Central memory CD8-positive, alpha-beta T cell (primary cell): ENCODE measurements at places on chromosomes 13 and 19.

GRCh38 chr19:20414120-20414519, 151.5 kb downstream of the ZNF737 start:
- DNase-seq: no peak

GRCh38 chr13:73480779-73481559, 422.2 kb downstream of the KLF5 start:
- no peak for DNase-seq

GRCh38 chr13:99970651-99971575, 654 bp downstream of the ZIC5 start:
- DNase-seq: no peak

DNA sequence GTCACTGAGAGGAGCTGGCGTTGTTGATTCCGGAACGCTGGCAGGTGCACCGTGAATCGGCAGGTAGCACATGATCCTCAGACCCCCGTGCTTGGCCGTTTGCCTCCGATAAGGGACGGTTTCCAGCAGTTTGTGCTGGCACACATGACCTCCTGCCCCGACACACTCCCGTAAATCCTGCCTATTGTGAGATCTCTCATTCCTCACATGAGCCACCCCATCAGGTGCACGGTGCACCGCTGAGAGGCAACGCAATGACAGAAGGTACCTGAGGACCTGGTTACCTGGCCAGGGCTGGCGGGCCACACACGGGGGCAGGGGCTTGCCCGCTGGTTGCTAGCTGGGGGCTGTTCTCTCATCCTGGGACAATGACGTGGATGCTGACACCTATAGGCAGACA, 2.1 kb upstream of the ADPRHL1 start:
- no peak for DNase-seq

GRCh38 chr13:114099191-114099590, 33.2 kb downstream of the RASA3 start:
- DNase-seq: no peak

DNA sequence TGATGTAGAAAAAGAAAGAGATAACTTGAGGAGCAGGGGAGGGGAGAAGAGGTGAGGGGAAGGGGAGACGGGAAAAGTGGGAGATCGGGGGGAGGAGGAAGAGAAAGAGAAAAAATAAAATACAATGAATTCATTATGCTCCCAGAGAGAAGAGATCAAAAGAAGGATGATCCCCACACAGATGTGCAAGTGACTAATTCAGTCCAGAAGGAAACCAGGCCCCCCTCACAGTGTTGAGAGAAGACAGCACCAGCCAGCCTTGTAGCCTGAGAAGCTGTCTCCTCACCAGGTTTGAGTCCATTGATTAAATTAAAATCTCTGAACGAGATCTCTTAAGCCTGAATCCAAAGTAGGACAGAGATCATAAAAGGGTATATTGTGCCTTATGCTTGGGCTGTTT, 333.7 kb upstream of the NBEA start:
- DNase-seq: no peak

DNA sequence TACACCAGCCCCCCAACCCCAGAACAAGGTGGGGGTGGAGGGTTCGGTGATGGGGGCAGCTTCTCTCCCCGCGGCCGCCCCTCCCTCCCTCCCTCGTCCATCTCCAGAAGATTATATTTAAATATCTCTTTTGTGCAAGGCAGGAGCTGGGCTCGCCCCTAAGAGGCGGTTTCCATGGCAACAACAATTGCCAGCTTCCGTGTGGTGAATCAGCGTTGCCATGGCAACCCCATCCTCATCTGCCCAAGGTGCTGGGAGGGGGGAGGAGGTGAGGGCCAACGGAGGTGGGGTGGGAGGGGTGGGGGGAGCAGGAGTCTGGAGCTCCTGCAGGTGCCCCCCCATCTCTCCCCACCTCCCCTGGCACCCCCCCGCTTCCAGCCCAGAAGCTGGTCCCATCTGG, 46.4 kb downstream of the CELF5 start:
- no peak for DNase-seq

- DNase-seq: no peak
Measured at GRCh38 chr19:13978351-13979243, 26.3 kb downstream of the DCAF15 start.

DNA sequence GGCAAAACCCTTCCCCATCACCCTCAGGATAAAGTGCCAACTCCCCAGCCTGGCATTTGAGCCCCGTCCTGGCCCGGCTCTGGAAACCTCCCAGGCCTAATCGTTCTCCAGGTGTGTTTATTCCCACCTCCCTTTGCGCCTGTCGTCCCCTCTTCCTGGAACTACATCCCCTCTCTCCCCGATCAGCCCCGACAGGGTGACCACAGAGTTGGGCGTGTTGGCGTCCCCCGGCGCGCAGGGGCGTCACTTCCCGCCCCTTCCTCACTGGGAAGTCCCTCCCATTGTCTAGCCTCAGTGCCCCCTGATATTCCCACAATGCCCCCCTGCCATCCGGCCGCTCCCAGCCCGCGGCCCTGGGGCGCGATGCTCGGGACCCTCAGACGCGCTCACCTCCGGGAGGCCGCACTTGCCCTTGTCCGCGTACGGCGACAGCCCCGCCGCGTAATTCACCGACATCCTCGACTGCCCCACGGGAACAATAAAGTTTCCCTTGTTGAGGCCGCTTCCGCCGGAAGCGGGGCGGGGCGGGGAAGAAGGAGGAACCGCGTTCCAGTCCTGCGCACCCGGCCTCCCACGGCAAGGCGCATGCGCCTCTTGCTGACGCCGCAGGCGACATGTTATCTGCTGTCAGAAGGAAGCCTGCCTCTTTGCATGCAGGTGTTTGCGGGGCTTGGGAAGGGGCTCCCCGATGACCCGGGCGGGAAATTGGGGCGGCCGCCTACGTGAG, at the start of the genes ANKRD24 and SIRT6:
Gene ANKRD24 (plus strand): TSS at position 606 of the 727 bp plus-strand sequence. CDS start 3,737 bp downstream, outside the sequence.
Gene SIRT6 (minus strand): TSS at position 480 of the 727 bp plus-strand sequence. CDS start 24 bp downstream, at position 456.
- DNase-seq: peak; percentile 85

- no peak for DNase-seq
Measured at GRCh38 chr13:33696530-33696929, 121.4 kb upstream of the RFC3 start.

DNA sequence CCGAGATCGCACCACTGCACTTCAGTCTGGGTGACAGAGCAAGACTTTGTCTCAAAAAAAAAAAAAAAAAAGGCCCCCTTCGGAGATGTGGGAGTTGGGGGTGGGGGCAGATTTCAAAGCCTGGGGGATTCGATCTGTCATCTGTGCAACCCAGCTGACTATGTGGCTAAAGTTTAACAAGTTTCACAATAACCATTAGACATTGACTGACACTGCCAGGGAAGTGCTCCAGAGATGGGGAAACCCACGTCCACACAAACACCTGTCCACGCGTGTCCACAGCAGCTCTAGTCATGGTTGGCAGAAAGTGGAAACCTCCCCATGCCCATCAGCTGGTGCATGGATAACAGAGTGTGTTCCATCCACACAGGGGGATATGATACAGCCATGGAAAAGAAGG, 37.6 kb upstream of the HOMER3 start:
- DNase-seq: no peak

- no peak for DNase-seq
Measured at GRCh38 chr19:55691561-55692481, 16.8 kb downstream of the EPN1 start.

- DNase-seq: no peak
Measured at GRCh38 chr13:62014299-62014698, 598.6 kb upstream of the PCDH20 start.

GRCh38 chr19:8481201-8481600, 21.2 kb downstream of the PRAM1 start:
- DNase-seq: no peak

- DNase-seq: no peak
Measured at GRCh38 chr19:14021474-14021873, 6.5 kb upstream of the RLN3 start.

- no peak for DNase-seq
Measured at GRCh38 chr19:31349160-31349881, at the start of gene TSHZ3. Gene TSHZ3 (minus strand): TSS chr19:31349436. CDS start chr19:31349219, 217 bp downstream.

DNA sequence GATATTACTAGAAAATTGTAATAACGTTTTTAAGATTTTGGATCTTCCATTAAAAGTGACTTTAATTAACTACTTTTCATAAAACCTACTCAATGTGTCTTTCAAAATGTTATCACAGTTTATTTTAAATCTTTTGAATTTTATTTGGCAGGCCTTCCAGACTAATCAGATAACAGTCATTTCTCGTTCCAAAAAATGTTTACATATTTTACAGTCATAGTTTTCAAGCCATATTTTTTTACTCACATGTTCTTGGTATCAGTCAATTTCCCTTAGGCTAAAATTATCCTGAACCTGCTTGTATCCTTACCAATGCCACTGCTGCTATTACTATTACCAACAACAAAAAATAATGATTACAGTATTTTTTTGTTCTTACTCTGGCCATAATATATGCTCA, 1783.5 kb downstream of the SLITRK5 start:
- DNase-seq: no peak

GRCh38 chr13:21767032-21767431, 96.2 kb downstream of the FGF9 start:
- DNase-seq: no peak

- no peak for DNase-seq
Measured at GRCh38 chr13:82681535-82681934, 1200.7 kb downstream of the SLITRK1 start.

GRCh38 chr19:45933759-45934158, 19.2 kb upstream of the NANOS2 start:
- DNase-seq: no peak

- DNase-seq: no peak
Measured at GRCh38 chr13:98548230-98548629, 28.7 kb downstream of the STK24 start.

- DNase-seq: no peak
Measured at GRCh38 chr13:44453069-44453468, 79.4 kb downstream of the SERP2 start.

DNA sequence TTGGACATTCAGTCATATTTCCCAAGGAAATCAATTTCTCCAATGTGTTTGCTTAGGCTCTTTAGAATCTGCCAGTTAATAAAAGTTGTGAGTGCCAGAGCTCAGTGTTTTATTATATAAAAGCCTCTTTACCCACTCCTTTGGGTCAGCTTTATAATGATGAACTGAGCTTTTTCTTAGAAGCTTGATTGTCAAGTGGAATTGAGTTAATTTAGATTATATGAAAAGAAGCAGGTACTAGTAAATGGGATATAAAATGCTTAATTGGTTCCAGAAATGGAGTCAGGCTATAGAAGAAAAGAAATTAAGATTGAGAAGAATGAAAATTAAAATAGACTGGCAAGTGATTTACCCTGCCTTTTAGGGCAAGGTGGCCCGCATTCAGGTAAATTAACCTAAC, 363.2 kb downstream of the SLITRK6 start:
- no peak for DNase-seq

GRCh38 chr19:55581823-55582223, 1.2 kb upstream of the ZNF579 start:
- no peak for DNase-seq

DNA sequence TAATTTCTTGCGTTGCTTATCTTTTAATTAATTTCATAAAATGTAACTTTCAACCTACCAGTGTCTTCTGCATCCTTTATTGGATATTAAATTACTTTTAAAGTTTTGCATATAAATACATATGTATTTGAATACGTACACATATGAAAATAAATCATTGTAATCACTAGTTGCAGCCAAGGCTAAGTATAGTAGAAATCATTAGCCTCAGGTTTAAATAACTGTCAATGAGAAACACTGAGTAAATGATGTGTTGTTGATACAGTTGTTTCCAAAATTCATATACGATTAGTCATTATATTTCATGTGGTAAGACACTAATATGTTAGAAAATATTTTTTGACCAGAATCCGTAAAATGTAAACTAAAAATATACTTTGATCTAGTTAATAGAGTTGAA, 1267.1 kb upstream of the PCDH20 start:
- DNase-seq: no peak

- no peak for DNase-seq
Measured at GRCh38 chr13:31627097-31627845, 112.1 kb upstream of the RXFP2 start.

DNA sequence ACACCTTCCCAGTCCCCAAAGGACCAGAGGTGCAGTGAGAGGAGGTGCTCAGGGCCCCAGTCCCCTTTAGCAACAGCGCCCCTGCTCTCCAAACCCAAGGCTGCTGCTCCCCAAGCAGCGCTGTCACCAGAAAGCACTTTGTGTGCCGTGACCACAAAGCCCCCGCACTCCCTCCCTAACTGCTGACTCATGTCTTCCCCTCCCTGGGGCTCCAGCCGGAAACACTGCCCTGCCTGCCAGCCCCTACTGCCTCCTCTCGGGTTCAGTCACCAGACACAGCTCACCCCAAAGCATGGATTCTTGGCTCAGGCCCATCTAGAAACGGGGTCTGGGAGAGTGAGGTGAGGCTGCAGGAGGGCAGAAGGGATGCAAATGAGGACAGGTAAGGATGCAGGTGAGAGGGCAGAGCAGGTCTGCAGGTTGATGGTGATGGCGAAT, 4.9 kb upstream of the TNFSF14 start:
- peak; percentile 59 for DNase-seq

DNA sequence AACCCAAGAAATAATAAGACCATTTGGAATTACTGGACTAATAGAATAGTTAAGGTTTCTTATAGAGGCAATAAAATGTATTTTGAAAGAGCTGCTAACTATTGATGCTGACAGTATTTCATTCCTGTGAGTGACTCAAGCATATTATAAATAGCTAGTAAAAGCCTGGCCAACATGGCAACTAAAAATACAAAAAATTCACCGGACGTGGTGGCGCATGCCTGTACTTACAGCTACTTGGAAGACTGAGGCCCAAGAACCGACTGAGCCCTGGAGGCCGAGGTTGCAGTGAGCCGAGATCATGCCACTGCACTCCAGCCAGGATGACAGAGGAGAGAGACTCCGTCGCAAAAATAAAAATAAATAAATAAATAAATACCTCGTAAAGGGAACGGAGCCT, 5.4 kb upstream of the ICAM3 start:
- DNase-seq: no peak

DNA sequence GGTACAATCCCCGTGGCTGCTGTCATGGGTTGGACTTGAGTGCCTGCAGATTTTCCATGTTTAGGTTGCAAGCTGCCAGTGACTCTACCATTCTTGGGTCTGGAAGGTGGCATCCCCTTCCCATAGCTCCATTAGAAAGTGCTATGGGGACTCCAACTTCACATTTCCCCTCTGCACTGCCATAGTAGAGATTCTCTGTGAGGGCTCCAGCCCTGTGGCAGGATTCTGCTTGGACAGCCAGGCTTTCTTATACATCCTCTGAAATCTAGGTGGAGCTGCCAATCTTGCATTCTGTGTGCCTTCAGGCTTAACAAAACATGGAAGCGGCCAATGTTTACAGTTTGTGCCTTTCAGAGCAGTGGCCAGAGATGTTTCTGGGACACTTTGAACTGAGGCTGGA, 636.2 kb downstream of the SLITRK6 start:
- no peak for DNase-seq

DNA sequence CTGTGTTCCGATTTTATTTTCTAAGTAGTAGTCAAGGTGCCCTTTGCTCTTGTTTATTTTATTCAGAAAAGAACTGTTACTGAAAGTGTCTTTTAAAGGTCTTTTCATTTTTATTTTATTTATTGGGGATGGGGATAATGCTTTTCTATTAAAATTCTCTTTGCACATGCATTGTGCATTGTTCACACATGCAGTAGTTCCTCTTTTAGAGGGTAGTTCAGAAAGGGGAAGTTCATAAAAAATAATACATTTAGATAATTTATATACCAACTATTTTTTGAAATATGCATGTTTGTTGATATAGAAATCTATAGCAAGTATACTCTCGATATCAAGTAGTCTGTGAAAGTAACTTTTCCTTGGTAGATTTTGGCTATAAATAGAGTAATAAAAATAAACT, 3.5 kb downstream of the GPC5 start:
- DNase-seq: no peak

- DNase-seq: peak; percentile 58
Measured at GRCh38 chr13:95404141-95404882, 103.1 kb upstream of the ABCC4 start.
